Thymus (tissue), 14 donors: ENCODE measurements at places on chromosomes 3 and 15.

DNA sequence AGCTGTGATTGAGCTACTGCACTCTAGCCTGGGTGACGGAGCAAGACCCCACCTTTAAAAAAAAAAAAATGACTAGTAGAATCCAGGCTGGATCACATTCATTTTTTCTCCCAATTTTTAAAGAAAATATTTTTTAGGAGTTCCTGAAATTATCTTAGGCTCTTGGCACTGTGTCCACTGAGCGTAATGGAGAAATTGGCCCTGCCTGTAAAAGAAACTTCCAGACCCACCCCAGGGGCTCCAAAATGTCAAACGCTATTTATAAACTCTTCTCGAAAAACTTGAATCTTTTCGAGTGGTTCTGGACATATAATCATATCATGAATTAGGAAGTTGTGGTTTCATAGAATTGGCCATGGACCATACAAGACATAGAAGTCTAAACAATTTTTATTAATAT, 300.2 kb upstream of the RGMA start:
- no peak for DNase-seq

GRCh38 chr3:124263168-124263567, 271.2 kb upstream of the ROPN1 start:
- no peak for DNase-seq

DNA sequence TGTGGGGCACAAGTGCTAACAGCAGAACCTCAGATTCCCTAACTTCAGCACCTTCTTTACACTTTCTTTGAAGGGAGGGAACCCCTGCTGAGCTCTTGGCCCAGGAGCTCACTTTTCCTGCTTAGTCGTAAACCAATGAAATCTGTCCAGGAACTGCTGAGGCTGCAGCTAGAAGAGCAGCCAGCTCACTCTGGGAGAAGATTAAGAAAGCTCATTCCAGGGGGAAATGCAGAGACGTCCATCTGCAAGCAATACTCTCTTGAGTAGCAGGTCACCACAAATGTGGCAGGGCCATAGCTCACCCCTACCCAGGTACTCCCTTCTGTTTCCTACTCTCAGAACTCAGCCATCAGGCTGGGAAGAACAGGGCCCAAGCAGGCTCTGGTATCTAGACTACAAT, 103.3 kb downstream of the WDR76 start:
- no peak for DNase-seq

GRCh38 chr3:184810146-184810545, 1.8 kb upstream of the VPS8 start:
- no peak for DNase-seq

GRCh38 chr3:114586119-114586518, 292.3 kb downstream of the TIGIT start:
- DNase-seq = no peak

- DNase-seq = no peak
These were observed 153.0 kb upstream of the CGNL1 start for GRCh38 chr15:57223345-57223744.

DNA sequence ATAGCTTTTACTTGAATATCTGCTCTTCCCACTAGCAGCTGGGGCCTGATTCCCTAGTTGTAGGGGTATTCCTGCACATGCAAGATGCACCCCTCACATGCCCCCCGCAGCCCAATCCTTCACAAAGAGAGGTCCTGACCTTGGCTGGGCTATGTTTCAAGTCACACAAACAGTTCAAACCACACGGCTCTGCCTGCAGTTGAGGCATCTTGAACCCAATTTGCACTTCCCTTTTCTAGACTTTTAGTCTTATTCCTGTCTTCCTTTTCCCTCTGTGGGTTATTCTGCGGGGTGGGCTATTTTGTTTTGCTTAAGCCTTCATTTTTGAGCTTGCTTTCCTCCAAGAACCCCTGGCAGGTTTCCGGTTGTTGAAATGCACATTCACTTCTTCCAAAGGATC, 13.3 kb upstream of the CCR1 start:
- DNase-seq = peak; percentile 33

DNA sequence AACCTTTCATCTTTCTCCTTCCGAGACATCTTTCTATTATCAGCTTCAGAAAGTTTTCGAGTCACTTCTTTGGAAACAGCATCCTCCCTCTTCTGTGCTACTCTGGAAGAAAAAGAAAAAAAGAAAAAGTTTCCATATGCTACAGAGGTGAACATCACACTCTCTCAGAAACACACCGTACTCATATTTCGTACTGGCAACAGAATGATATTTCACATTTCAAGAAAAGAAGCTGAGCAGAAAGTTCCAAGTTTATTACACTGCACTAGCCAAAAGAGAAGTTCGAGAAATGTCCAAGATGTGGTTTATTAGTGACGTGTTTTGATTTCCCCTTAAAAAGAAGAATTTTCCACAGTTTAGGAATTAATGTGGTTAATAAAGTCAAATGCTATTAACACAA, 6.0 kb downstream of the SSR3 start:
- DNase-seq = no peak

DNA sequence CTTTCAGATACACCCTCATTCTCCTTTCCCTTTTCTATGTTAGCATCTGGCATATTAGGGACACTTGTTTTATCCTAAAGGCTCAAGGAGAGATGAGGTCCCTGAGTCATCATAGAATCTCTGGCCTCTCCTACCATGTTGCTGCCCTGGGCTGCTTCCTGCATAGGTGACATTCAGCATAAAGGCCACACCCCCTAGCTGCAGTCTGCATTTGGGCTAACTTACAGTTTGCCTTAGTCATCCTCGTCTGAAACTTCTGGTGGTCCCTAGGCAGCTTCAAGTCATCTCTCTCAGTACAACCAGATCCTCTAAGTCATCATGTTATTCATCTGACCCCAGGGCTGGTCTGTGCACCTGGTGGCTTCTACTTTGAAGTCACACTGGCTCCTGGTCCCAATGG, 982.7 kb upstream of the NR2F2 start:
- no peak for DNase-seq

DNA sequence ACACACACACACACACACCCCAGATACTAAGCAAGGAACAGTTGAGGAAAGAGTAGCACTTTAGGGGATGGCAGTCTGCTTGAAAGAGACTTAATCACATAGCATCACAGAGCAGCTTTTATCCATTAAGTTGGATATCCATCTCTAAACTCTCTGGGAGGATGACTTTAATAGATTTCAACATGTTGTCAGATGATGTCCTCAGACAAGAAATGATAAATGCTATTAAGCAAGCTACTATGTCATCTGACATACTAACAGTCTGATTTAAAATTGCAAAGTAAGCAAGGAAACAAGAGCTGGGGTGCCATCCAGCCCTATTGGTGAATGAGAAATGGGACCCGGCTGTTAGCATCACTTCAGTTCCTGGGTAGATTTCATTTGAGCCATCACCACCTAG, 136.9 kb downstream of the PLCL2 start:
- DNase-seq = no peak

DNA sequence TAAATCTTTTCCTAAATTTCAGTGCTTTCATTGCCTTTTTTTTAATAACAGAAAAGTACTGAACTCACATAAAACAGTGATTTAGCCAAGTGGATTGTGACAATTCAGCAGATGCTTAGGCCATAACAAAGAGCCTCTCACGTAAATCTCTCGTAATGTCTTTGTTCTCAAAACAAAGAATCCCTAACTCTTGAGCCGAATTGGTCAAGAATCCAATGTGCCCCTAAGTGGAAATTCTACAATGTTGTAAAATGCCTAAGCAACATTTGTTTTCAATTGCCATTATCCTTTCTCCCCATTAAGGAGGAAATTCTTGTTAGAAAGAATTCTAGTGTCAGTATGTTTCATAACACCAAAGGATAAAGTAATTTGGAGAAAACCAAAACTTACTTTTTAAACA, 235.7 kb upstream of the THBS1 start:
- DNase-seq = no peak

GRCh38 chr3:111667621-111668239, 72.6 kb upstream of the ZBED2 start:
- peak; percentile 89 for DNase-seq

- no peak for DNase-seq
These were observed 45.2 kb upstream of the FILIP1L start for GRCh38 chr3:100159331-100160153.

GRCh38 chr3:16865335-16865734, 19.4 kb upstream of the PLCL2 start:
- DNase-seq = no peak

- no peak for DNase-seq
These were observed 34.6 kb upstream of the ESYT3 start for GRCh38 chr3:138399766-138400165.

DNA sequence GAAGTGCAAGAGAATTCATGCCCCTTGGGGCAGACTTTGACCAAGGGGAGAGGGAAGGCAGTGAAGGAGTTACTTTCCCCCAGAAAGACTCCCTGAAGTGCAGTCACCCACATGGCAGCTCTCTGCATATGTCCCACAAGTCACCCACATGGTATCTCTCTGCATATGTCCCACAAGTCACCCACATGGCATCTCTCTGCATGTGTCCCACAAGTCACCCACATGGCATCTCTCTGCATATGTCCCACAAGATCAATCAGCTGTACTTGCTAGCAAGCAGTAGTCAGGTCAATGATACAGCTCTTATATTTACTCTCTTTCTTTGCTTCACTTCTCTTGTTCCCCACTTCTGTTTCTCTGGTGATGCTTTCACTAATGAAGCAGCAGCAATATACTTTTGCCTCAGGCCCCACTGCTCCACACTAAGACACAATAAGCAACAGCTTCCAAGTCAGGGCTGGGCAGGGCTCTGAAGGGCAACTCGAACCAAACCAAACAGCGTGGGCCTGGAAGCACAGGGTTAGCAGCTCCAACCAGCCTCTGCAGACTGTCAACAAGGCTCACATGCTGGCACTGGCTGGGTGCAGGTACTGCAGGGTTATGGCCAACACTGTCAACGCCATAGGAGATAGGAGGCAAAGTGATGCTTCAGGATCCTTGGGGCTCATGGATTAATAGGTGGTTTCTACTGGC, 46.7 kb downstream of the THBS1 start:
- no peak for DNase-seq

DNA sequence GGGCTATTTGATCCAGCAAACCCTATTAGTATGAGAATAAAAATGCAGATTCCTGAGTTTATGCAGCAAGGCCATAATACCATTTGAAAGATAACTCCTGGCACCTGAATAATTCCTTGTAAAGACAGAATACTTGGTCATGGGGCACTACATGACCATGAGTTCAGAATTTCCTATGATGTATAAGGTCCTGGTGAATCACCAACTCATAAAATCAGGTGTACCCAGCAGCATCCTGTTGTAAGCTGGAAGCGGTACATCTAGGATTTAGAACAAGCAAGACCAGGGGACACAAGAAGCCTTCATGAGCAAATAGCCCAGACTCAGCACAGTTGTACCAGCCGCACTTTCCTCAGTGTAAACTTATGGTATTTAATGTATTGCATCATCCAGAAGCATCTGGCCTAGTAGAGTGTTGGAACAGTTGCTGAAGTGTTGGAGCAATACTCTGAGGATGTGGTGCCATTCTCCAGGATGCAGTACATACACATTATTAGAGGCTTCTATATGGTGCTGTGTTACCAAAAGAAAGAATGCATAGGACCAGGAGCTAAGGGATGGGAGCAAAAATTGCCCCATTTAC, 233.4 kb downstream of the SQOR start:
- DNase-seq = no peak

- no peak for DNase-seq
These were observed 476.7 kb upstream of the CBLB start for GRCh38 chr3:106345353-106346027.

DNA sequence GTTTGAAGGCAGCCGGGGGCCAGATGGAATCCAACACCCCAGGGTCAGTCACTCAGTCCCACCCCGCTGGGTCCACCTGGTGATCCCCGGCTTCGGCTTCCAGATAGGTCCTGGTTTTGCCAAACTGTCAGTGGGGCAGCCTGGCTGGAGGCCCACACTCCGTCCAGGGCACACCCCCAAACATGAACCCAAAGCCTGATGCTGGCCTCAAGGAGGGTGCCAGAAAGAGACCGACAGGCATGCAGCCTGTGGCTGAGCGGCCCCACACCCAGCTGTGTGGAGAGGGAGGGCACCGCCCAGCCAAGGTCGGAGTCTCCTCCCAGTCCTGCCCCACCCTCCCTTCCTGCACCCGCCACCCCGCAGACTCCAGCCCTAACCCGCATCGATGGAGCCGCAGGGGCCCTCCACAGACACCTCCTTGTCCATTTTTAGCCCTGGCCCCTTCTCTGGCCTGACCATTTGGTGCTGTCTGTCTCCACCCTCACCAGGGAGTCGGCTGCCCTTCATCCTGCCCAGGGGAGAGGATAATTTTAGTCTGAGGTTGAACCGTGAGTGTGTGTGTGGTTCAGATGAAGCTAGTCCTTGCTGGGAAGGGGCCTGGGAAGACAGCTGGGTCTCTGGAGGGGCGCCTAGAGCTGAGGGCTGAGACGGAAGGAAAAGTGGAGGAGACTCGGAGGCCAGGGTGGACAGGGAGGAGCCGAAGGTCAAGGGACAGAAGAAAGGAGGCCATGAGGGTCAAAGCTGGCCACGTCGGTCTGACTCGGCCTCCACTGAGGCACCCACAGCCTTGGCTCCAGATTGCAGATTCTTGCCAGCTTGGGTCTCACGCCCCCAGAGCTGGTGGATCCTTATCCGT, 23.1 kb downstream of the TNK2 start:
- DNase-seq = no peak

DNA sequence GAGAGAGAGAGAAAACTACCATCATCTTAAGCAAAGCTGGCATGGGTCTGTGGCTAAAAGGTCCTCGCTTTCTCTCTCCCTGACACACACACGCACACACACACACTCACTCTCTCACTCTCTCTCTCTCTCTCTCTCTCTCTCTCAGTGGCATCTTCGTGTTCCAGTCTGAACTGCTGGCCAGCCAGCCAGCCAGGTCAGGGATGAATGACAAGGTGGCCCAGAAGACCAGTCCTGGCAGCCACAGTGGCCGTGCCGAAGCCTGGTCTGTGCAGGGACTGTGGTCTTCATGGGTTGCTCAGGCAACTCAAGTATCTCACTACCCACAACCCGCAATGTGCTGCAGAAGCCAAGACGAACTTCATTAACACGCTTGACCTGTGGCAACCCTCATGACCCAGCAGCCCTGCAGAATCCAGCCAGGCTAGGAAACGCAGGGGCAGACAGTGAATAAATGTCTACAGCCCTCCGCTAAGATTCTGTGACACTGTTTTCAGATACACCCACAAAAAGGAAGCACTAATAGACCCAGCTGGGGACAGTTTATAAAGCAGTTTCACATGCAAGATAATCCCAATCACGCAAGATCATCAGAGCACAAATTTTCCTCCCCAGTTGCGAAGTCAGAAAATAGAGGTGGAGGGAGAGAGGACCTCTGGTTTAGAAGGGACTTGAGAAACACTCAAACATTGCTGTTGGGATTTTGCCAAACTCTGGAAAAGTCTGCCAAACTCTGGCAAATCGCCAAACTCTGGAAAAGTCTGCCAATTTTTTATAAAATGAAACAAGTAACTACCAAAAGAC, 66.4 kb downstream of the XXYLT1 start:
- DNase-seq = no peak
